ENCODE measurements at places on chromosomes 11 and 22.

GRCh38 chr11:61332281-61332796, 566 bp downstream of the DDB1 start:
- DNase-seq = no peak

DNA sequence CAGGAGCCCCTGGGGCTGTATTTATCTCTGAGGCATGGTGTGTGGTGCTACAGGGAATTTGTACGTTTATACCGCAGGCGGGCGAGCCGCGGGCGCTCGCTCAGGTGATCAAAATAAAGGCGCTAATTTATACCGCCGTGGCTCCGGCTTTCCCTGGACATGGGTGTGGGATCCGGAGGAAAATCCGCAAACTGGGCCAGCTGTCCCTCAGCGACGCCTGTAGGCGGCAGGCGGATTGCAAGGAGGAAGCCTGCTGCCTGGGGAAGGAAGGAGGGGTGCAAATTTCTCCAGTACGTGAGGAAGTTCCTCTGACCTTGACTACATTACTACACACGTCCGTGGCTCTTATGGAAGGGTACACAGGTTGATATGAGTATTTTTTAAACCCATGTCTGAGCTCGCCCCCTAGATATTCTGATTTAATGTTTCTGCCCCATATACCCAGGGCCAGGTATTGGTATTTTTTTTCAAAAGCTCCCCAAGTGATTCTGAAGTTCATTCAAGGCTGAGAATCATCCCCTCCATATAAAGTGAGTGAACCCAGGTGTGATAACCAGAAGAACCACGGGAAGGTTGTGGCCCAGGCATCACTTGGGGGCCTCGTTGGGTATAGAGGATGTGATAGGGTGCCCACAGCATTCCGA, 2.8 kb downstream of the MYOD1 start:
- no peak for DNase-seq

DNA sequence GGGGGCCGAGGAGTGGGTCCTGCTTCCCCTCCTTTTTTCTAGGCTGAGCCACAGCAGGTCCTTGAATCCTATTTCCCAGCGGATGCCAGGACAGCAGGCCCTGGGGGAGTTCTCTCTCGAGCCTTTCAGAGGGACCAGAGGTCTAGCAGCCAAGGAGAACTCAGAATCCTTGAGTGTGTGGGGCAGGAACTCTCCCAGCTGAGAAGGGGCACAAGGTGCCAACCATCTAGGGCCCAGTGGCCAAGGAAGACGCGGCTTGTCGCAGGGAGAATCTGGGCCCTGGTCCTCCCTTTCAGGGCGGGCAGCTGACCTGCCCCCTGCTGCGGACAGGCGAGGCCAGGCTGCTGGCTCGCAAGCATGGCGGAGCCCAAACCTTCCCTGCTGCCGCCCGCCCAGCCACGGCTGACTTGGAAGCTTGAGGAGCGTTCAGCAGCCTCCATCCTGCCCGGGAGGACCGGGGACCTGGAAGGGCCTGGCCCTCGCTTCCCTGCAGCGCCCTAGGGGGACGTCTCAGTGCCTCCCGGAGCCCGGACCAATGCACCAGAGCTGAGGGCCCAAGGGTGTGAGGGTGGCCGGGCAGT, 972 bp upstream of the TSSC4 start:
- DNase-seq = no peak

GRCh38 chr22:50376085-50376651, 33.0 kb downstream of the PPP6R2 start:
- no peak for DNase-seq

DNA sequence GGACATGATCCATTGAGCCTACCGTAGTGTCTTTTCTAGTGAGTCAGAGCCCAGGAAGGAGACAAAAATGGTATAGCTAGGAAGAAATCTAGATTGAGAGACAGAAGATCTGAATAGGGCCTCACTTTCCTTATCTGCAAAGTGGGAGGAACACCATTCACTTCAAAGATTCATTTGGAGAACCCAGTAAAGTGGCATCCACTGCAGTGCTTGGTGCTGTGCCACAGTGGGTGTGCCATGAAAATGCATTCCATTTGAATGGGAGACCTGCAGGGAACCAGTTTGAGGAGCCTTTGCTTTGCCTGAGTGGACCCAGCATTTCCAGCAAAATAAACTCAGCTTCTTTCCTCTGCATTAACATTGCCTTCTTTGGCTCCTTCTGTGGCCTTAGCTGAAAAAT, 470.5 kb upstream of the CADM1 start:
- no peak for DNase-seq
